Suppressor macrophage (primary cell): ENCODE measurements at places on chromosomes 2 and 18.
A peak's percentile ranks its signal among the peaks of the same experiment; 100 is the strongest.

- DNase-seq: no peak
These were observed 22.2 kb downstream of the FAM110C start for GRCh38 chr2:24107-24506.

DNA sequence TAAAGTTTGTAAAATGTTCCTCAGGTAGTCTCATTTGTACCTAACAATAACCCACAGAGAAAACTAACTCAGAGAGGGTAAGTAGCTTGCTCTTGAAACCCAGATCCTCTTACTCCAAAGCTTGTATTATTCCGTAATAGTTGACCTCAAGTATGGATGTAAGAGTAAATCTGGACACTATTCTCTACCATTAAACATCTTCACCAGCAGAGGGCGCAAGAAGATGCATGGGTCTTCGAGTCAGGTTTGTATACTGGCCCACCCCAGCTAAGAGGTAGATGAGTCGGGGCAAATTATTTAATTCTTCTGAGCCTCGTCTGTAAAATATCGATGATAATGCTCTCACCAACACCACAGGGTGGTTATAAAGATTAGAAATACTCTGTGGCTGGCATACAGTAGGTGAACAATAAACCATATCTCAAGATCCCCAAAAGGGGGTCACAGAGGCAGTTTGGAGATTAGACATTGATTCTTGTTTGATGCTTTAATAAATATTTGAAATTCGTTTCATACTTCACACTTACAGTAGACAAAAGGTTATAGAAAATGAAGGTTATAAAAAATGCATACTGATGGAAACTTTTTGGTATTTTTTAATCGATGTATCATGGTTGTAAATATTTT, 3.5 kb upstream of the CABLES1 start:
- peak; percentile 84 for DNase-seq

- no peak for DNase-seq
These were observed 69.9 kb downstream of the ODC1 start for GRCh38 chr2:10378189-10378588.

DNA sequence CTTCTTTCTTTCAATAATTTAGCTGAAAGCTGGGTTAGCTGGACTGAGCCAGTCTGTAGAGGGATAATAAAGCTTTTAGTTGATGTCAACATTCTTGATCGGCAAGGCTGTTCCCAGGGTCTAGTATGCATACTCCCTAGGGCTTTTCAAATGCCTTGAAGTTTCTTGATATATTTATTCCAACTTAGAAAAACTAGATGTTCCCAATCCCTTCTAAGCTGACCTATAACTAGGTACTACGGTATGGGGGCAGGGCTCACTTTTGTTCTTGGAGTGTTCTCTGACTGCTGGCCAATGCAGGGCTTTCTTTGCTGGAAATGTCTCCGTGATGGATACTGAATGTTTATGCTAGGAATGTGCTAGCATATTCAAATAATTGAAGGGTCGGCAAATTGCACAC, 258.6 kb upstream of the TANK start:
- no peak for DNase-seq

DNA sequence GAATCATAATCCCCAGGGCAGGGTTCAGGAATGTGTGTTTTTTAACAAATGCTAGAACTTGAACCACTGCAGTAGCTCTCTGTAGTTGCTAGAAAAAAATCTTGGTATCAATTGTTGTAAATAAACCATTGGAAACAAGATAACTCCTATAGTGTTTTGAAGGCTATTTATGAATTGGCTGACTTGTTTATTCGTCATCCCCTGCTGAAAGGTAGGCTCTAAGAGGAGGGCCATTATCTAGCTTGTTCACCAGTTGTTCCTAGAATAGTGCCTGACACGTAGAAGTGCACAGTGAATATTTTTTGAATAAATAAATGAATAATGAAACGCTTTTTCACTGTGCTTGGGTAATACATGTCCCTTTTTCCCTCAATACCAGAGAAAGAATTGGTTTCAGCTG, 211.4 kb downstream of the BABAM2 start:
- DNase-seq: no peak

DNA sequence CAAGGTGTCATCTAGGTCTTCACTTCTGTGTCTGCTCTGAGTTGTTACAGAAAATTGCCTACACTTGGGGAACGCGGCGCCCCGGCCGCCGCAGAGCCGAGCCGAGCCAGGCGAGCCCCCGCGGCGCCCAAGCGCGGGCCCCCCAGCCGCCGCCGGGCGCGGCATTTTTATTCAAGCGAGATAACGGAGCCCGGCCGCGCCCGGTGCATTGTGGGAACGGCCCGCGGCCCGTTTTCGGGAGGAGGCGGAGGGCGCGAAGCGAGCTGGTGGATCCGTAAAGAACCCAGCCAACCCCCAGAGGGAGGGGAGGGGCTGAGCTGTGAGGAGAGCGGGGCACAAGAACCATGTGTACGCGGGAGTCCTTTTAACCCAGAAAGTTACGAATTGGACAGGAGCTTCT, 191.8 kb downstream of the FTCDNL1 start:
- DNase-seq: peak; percentile 49

DNA sequence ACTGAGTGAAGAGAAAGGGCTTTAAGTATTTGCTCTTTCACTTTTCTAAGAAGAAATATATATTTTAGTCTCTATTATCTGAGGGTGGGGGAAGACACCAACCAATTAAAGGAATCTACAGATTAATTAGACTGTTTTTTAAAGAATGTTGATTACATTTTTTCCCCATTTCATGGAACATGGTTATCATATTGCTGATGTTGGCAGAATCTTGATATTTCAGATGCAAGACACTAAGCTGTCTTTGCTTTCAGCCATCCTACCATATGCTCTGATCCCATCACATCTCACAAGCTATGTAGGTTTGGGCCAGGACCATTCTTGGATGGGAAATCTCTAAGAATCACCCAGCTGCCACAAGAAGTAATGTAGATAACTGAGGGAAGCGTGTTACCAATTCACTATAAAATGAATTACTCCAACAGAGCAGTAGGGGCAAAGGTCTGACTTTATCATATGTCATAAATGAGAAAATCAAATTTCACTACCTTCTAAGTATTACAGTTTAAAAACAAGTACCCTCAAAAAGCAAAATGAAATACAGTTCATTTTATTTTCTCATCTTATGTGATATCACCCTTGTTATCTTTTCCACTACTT, 6.7 kb upstream of the TBR1 start:
- no peak for DNase-seq

GRCh38 chr2:134334542-134335353, 80.9 kb downstream of the MGAT5 start:
- DNase-seq: no peak

GRCh38 chr2:8426550-8426949, 255.3 kb upstream of the ID2 start:
- DNase-seq: peak; percentile 51

- DNase-seq: no peak
These were observed 312.4 kb upstream of the TCF4 start for GRCh38 chr18:55900380-55900779.

- DNase-seq: no peak
These were observed 41.5 kb downstream of the CHN1 start for GRCh38 chr2:174963437-174964400.

- no peak for DNase-seq
These were observed 504 bp downstream of the ASAP2 start for GRCh38 chr2:9206991-9207640.

DNA sequence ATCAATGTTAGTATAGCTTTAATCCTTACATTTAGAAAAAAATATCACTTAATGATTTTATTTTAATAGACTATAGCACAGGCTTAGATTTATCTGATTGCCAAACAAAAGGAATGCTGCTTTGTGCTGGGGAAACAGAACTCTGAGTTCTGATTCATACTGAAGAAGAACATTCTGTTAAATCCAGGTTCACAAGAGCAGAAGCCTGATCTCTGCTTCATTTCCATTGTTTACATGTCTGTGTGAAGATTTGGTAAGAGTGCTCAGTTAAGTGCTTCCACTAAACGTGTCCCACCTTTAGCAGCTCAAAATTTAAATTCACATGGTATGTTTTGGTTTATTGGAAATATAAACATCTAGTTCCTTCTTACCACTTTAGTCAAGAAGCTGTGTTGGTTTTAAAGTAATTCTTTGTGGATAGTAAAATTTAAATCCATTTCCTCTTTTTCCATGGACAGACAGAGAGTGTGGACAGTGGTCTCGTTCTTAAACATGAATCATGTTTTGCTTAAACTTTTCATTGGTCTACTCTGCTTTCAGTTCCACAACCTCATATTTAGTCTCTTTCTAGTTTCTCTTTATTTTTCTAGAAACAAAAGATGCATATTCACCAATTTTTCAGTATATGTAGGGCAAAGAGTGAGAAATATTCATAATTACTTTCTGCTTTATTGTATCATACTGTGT, 59.1 kb downstream of the NYAP2 start:
- DNase-seq: no peak

GRCh38 chr18:48901145-48902022, 49.4 kb downstream of the SMAD7 start:
- no peak for DNase-seq

DNA sequence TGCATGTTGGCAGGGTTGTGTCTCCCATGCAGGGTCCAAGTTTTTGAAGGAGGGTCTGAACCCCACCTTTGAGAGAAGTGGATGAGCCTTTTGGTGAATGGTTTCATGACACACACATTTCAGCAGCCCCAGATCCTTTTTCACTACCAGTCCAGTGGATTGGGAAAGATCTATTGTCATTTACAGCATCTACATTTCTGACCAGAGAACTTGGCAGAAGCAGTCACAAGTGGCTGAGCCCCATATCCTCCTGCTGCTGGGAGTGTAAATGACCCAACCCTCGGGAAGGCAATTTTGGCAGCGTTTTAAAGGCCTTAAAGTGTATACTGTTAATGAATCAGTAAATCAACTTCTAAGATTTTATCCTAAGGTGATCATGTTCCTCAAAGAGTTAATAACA, 174.1 kb upstream of the RASGRP3 start:
- DNase-seq: no peak

DNA sequence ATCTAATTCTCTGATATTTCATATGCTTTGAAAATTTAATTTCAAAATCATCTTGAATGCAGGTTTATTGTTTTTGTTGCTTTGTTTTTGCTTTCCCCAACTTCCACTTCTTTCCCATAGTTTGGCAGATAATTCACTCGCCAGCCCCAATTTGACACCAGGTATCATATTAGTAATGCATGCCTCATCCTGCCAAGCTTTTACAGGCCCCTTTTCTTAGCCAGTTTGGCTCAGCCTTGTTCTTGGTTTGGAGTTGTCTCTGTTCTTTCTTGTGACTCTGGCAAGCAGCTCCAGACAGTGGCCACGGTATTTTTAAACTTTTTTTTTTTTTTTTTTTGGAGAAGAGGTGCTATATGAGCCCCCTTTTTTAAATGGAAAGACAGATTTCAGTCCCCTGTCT, 65.3 kb downstream of the PMS1 start:
- no peak for DNase-seq

DNA sequence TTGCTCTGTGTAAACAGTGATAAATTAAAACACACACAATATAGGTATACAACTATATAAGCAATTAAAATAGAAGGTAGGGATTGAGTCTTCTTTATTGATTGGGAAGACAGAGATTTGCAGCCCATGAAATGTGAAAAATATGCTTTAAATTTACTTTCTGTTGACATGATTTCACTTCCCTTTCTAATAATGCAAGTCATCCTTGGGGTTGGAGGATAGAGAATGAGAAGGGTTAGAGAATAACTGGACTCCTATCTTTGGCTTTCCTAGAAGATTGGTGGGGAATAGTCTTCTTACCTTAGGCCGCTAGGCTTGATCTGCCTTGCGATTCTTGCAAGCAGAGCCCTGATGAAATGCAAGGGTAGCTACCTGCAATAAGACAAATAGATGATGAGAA, 339.8 kb downstream of the NYAP2 start:
- peak; percentile 2 for DNase-seq

GRCh38 chr2:37829616-37830395, 95.3 kb upstream of the RMDN2 start:
- no peak for DNase-seq

DNA sequence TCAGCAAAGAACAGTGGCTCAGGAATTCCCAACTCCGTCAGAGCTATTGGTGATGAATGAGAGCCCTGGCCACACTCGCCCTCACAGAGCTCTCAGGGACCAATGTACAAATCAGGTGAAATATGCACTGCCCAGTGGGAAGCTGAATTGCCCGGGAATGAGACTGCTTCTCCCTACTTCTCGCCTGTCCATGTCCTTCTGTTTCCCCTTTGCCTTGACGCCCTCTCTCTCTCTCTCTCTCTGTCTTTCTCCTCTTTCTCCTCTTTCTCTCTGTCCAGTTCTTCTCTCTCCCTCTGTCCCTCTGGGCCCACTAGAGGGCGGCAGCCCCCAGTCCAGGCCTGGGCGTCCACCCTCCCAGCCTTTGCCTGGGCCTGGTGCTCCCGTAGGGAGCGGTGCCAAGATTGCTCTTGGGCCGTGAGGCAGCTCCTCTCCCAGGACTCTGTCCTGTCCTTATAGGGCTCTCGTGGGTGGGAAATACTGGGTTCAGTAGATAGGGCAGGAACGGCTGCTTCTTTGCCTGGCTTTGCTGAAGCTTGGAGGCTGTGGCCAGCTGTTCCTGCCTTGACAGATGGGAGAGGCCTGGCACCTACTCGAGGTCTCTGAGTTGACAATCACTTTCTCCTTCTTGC, 28.4 kb upstream of the PUM2 start:
- peak; percentile 55 for DNase-seq

GRCh38 chr2:176769499-176770370, 442.9 kb upstream of the HNRNPA3 start:
- no peak for DNase-seq

DNA sequence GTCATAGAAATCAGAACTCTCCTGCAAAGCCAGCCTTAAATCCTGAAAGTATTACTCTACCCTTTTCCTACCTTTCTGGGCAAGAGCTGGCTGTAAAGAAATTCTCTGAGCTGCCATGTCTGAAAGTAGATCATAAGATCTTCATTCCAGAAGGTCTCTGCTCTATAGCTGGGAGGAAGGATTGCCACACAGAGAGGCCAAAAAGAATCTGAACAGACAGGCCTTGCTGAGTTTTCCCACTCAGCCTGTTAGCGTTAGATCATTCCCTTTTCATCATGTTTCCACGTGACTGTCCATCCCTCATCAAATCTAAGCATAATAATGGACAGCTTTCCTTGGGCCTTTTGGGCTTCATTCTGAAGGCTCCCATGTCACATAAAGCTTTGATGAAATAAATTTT, 43.2 kb upstream of the FHL2 start:
- DNase-seq: no peak

- no peak for DNase-seq
These were observed 131.8 kb upstream of the GALNT5 start for GRCh38 chr2:157125685-157126084.

DNA sequence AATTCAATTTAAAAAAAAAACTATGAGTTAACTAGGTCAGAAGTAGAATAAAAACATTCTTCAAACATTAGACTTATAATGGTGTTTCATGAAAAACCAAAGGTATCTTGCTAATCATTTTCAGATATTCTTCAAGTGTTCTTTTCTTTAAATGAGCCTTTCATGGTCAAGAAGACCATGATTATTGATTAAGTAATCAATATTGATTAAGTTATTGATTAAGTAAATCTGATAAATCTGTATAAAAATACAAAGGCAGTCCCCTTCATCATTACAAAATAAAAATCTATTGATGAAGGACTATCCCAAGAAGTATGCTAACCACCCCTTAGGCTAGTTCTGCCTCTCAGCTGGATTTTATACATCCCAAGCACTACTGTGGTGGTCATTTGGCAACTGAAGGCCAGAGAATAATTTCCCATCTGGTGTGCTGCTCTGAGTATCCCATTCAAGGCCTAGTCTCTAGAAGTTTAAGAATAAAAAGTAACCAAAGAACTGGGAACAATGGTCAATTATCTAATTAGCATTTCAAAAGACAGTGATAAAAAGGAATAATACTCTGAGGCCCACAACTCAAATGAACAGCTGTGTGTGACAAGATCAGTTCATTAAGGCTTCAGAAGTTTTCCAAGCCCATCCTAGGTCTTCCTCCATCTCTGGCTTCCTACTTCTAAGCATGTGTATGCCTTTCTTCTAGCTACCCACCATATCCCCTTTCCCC, 63.5 kb downstream of the TCF4 start:
- DNase-seq: no peak
